ENCODE measurements at places on chromosomes 12 and 14.

DNA sequence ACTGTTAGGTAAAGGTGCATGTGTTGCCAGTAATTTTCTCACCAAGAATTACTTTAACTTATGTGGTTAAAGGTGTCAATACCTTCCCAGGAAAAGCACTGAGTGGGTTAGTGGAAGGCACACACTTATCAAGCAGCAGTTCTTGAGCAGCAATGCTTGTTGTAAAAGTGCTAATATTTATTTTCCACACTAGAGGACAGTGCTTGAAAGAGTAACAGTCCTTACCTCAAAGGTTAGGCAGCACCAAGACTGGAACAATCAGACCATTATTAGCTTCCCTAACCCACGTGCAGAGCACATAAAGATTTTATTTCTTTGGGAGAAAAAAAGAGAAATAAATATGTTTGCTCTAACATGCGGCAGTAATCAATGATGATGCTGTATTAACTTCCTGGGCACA is 48.8 kb upstream of the KRR1 start:
- DNase-seq = no peak

DNA sequence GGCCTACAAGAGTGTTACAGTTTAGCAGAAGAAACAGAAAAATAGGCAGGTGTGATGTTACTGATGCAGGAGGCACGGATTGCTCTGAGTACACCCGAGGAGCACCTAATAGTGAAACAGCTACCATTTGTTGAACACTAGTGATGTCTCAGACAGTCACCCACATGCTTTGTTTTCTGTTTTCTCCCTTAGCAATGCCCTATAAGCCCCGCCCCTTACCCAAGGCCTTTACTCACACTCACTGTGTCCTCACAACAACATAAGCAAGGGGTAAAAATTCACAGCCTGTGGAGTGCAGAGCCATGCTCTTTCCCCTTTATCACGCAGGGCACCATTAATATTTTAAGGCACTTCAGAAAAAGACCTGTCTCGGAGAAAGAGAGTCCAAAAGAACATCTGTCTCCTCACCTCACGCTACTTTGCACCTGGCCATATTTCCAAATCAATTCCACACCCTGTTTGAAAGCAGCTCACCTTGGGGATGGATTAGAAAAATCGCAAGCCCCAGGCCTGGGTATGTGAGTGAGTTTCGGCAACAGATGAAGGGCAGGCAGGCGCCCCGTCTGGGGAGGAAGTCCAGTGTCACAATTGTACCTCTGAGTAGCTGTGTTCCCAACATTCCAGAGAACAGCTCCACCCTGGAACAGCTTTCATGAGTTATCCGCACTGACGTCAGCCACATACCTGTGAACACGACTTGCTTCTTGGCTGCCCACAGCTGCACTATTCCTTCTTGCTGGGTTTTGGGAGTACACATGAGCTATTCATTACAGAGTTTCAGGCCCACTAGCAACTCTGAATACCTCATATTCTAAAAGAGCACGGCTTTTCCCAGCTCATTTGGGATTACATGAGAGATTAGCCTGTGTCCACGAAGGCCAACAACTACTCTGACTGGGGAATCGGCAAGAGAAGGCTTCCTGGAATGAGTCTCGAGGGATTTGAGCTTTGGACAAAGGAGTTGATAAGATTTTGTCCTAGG is 26.0 kb downstream of the MAPK1IP1L start:
- DNase-seq = no peak

- no peak for DNase-seq
Measured at GRCh38 chr14:81275305-81276072, 54.7 kb upstream of the GTF2A1 start.

DNA sequence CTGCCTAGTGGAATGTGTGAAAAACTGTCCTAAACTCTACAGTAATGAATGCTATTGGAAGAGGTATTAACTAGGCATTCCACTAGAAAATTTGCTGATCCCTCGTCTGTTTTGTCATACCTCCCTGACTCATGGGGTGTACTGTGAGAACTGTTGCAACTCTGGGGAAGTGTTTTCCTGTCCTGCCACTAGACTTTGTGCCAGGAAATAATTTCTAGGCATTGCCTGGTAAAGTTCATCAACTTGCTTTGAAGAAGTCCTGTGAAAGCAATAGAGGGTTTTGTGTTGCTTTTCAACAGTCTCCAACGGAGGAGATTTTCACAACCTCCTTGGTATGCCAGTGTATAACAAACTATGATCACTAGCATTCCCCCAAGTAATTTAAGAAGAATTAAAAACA is 139.9 kb downstream of the AKAP6 start:
- DNase-seq = no peak

DNA sequence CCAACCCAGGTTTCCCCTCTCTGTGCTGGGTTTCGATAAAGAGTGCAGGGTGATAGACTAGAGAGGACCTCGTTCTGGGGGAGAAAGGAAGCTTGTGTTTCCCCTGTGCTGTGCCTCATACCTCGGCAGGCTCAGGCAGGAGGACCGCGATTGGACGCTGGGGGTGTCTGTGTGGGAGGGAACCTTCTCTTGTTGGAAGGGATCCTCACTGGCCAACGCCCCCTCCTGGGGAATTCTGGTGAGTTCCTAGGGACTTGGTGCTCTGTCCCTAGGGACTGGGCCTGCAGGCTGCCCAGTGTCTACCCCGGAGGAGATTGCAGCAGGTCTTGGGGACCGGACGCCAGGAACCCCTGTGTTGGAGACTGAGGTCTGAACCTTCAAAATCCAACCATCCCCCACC is 157.4 kb upstream of the PRMT8 start:
- no peak for DNase-seq

DNA sequence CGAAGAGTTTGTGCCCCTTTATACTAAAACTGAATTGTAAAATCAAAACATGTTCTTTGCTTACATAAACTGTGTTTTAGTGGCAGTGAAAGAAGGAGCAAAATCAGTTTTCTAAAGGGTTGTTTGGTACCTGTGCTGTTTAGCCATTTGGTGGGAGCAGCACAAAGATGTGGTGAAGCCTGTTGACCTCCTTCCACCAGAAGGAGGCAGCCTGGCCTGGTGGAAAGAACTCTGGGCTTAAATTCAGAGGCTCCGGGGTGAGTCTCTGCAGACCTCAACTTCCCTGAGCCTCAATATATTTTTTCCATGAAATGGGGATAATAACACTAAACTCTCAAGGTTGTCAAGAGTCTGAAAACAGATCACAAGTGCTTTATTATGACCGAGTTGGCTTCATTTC is 502.5 kb downstream of the VRK1 start:
- no peak for DNase-seq

GRCh38 chr12:131830335-131830913 is 2.2 kb downstream of the MMP17 start:
- peak; percentile 58 for DNase-seq
